ENCODE measurements at places on chromosomes 1 and 21.

DNA sequence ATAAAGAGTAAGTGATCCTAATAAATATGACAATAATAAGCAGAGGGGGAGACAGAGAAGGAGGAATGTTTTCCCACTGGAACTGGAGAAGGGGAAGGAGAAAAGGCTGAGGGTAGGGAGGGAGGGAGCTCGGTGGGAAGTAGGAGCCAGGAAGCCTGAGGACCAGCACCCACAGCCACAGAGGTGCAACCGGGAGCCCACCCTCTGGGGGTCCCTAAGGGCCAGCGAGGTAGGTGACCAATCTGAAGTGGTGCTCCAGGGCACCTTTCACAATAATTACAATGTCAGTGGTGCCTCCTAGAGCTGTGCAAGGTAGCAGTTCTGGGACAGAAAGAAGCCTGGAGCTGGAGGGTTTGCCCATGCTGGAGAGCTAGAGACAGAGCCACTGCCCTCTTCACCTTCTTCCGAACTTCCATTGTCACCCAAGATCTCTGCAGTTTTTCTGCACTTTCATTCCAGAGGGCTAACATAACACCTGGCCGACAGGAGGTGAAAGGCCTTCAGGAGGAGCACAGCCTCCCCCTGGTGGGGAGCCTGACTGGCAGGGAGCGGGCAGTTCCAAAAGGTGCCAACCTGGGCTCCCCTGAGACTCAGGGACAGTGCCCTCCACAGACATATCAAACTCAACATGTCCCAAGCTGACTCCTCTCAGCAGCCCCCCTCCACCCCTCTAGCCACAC lies 4.1 kb upstream of the AHCYL1 start:
- peak; percentile 57 for DNase-seq

- no peak for DNase-seq
Observed at GRCh38 chr1:151621351-151621750, 9.5 kb downstream of the SNX27 start.

DNA sequence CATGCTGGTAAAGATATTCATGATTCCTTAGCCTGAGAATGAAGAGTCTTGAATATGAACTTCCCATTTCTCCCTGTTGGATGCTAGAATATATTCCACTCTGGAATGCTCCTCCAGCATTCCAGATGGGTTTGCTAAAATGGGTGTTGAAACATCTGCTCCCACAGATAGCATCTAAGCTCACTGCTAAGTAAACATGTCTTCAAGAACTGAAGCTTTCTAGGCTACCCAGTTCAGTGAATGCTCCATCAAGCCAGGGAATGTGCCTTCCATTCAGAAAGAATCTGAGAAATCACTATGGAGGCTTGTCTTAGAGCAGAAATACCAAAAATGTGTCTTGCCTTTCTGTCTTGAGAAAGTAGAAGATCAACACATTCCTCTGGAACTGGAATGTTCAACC lies 81.1 kb downstream of the TNFSF18 start:
- DNase-seq: no peak

DNA sequence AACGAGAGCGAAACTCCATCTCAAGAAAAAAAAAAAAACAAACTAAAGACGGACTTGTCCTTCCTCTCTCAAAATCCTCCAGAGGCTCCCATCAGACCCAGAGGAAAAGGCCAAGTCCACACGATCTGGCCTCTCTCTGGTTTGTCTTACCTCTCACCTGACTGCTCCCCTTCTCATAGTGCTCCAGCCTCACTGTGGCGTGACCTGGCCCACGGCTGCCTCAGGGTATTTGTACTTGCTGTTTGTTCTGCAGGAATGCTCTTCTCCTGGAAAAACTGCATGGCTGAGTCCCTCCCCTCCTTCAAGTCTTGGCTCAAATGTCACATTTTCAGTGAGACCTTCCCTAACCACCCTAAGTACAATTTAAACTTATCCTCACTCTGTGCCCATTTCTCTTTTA lies 8.0 kb upstream of the BRWD1 start:
- DNase-seq: no peak

DNA sequence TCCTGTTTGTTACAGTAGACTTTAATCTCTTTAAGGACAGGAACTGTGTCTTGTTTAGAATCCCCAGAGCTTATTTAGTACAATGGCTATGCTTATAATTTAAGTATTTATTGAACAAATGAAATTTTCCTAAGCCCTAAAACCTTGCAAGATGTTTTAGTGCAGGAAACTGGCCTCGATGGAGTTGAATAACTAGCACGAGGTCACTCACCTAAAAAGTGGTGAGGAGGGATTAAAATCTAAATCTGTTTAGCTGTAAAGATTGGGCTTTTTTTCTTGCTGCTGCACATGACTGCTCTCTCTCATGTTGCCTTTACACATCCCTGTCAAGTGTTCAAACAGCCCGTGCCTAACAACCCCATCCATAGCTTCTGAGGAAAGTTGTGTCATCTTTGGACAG lies 10.2 kb downstream of the NFYC start:
- no peak for DNase-seq

- peak; percentile 85 for DNase-seq
Observed at GRCh38 chr21:45136927-45137611, 62.7 kb downstream of the ADARB1 start.

GRCh38 chr1:226627924-226628611 lies 79.5 kb downstream of the STUM start:
- DNase-seq: no peak

- DNase-seq: peak; percentile 41
Observed at GRCh38 chr1:88935522-88936222, 44.3 kb upstream of the GTF2B start.

DNA sequence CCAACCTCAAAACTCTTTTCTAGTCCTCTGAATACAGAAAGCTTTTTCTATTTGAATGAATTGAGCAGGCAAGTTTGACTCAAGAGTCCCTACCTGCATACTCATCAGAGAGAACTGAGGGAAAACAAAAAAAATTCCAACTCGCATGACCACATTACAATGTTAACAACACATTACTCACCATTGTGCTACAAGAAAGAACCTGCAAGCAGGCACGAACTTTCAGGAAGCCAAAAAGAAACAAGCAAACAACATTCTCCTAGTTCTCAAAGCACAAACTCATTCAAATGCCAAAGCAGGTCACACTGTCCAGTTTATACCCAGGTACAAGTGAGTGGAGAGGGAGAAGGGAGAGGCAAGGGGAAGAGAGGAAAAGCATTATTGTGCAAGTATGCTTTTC lies 14.6 kb downstream of the OTUD7B start:
- DNase-seq: no peak

GRCh38 chr1:1374589-1374928 lies 448 bp downstream of the AURKAIP1 start:
- DNase-seq: no peak

DNA sequence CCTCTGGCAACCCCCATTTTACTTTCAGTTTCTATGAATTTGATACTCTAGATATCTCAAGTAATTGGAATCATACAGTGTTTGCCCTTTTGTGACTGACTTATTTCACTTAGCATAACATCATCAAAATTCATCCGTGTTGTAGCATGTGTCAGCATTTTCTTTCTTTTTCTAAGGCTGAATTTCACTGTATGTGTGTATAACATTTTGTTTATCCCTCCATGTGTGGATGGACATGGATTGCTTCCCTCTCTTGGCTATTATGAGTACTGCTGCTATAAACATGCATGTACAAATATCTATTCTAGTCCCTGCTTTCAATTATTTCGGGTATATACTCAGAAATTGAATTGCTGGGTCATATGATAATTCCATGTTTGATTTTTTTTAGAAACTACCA lies 97.3 kb downstream of the MAP3K21 start:
- no peak for DNase-seq

DNA sequence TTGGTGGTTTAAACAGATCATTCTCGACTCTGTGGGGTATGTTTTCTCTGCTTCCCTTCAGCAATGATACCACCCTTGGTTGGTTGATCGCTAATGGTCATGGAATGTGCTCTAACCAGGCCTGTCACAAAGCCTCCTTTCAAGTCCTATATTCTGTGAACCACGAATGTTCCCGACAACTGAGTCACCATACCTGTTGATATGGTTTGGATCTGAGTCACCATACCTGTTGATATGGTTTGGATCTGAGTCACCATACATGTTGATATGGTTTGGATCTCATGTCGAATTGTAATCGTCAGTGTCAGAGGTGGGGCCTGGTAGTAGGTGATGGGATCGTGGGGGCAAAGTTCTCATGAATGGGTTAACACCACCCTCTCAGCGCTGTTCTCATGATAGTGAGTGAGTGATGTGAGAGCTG lies 10.2 kb upstream of the CAMK2N1 start:
- DNase-seq: no peak

DNA sequence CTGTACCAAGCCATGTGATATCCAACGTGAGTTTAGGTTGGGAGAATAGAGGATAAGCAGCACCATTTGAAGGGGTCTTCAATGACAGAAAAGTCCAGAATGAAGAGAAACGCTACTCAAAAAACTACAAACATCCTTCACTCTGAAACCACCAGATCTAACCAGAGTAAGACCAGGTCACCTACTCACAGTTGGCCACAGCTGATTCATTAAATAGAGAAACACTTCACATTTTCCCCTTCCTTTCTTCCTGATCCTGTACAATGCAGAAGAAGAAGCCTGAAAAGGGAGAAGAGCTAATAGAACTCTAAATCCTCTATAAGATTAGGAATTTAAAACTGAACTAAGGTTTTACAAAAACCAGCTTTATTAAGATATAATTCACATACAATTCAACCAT lies 19.4 kb upstream of the SETDB1 start:
- no peak for DNase-seq

DNA sequence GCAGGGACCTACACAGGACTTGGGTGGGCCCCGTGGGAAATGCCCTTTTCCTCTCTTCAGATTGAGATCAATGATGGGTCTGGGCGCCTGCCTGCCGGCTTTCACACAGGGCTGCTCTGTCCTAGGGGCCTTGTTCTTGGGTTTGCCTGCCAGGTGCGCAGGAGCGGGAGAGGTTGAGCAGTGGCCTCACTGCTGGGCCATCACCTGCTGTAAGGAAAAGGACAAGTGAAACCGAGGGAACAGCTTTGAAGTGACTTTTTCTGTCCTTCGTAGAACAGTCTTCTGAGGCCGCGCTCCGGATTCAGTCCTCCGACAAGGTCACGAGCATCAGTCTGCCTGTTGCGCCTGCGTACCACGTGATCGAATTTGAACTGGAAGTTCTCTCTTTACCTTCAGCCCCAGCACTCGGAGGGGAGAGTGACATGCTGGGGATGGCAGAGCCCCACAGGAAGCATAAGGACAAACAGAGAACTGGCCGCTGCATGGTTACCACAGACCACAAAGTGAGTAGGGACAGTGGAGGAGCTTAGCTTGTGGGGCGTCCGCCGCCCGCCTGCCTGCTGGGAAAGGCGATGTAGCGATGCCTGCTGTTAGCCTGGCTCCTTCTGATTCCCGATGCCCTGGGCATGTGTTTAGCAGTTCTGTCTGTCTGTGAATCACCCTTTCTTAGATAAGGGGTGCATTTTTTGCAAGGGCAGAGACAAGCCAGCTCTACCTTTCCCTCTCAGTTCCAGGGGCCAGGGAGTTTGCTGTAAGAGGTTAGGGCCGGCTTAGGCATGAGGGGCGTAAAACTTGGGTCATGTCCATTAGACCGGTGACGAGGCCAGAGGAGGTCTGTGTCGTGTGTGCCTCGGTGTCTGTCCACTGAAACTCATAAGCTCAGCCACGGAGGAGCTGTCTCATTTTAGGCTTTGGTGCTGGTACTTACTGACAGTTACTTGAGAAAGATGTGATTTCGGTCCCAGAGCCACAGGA lies 19.5 kb upstream of the PWP2 start:
- DNase-seq: no peak

- no peak for DNase-seq
Observed at GRCh38 chr1:235888119-235888643, 21.5 kb upstream of the LYST start.

DNA sequence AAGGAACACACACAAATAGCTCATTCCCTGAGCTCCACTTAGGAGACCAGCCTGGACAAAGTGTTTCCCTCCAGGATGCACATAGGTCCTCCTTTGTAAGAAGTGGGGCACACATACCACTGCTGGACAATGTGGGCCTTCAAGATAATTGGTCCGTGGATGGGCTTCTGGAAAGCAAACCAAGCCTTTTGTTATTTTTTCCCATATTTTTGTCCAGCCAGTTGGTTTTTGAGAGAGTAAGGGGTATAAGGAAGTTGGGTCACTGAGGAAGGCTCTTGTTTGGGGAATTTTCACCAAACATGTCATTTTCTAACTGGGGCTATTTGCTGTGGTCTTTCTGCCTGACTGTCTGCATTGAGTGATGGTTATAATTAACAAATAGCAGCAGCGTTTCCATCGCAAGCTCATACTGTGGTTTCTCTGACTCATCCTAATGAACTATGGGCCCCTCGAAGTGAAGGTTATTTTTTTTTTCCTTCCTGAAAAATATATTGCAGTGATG lies 306.3 kb upstream of the DUSP10 start:
- no peak for DNase-seq

DNA sequence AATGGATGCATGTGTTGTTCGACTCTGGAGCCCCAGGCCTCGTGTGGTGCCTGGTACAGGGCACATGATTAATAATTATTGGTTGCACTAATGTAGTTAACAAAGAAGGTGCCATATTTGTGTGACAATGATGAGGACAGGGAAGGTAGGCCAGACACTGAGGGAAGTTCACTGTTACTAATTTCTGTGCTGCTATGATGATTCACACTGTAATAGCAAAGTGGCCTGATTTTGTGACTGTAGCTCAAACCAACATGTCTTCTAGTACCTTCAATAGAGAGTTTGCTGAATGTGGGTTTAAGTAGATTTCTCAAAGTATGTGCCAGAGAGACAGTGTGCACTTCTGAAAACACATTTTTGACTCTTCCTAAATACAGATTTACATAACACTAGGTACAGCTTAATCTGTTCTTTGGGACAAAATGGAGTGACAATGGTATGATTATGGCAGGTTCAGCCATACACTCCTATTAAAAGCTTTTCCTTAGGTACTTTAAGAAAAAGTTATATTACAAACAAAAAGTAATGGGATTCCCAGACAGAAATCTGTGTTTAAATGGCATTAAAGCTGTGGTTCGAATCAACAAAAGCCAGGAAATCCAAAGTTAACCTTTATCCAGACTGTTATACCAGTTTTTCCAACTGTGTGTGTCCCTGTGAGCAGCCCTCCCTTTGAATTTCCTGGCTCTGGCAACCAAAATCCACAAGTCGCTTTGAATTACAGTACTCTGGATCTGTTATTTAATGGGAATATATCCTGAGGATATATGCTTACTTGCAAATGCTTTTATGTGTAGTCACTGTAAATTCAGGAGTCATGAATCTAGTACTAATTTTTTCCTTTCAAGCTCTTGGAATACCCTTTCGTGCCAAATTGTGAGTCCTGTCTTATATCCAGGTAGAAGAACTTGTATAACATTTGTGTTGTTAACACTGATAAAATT lies 277.1 kb upstream of the SGIP1 start:
- no peak for DNase-seq

DNA sequence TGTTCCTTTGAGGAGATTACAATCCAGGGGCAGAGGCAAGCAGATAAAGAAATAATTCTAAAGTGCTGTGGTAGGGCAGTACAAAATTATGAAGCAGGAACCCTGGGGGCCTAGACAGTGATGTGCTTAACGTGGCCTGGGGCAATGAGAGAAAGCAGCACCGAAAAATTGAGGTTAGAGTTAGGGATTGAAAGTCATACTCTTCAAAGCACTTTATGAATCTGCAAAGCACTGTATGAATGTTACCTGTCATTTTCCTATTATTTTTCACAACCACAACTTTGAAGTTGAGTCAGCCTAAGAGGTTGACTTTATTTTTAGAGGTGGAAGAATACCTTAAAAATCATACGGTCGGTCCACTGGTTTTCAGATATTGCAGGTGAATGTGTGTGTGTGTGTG lies 183.4 kb upstream of the NFIA start:
- no peak for DNase-seq

GRCh38 chr1:202162047-202162417 lies 1.6 kb upstream of the PTPN7 start:
- DNase-seq: no peak

- DNase-seq: no peak
Observed at GRCh38 chr1:185328255-185328654, 11.2 kb upstream of the IVNS1ABP start.

Measured in iPS-NIHi11 (cell line).